Subcutaneous adipose tissue (tissue), 4 donors: ENCODE measurements at places on chromosomes 7 and 10. TPM values are rescaled to one million over a fixed set of nuclear protein-coding genes. Genes with fewer than 3 reads are reported as not detected.

TMEM176A gene
- total RNA-seq, result 20.3 TPM

RELN gene
- total RNA-seq, result 0.65 TPM

MKX gene
- total RNA-seq, result 2.0 TPM

SH2D4B gene
- total RNA-seq, result not detected

ASIC3 gene
- not detected for total RNA-seq

ABCB4 gene
- total RNA-seq, result 3.1 TPM

TEX47 gene
- not detected for total RNA-seq

TSPAN14 gene
- total RNA-seq, result 56.1 TPM

LUC7L2 gene
- total RNA-seq, result 76.6 TPM

TMEM213 gene
- not detected for total RNA-seq

ACSL5 gene
- 33.1 TPM for total RNA-seq

FGFR2 gene
- total RNA-seq, result 22.2 TPM

NET1 gene
- total RNA-seq, result 76.0 TPM

CTAGE15 gene
- not detected for total RNA-seq

TMEM140 gene
- 61.0 TPM for total RNA-seq

CYP3A4 gene
- not detected for total RNA-seq

TUBAL3 gene
- not detected for total RNA-seq

ANKRD30A gene
- total RNA-seq, result 1.2 TPM

SYNPO2L gene
- not detected for total RNA-seq

CHAT gene
- total RNA-seq, result not detected

CYP2C19 gene
- not detected for total RNA-seq

ACSM6 gene
- not detected for total RNA-seq

BAMBI gene
- total RNA-seq, result 2.4 TPM

DMBT1 gene
- not detected for total RNA-seq

CLDN3 gene
- total RNA-seq, result not detected

PON3 gene
- total RNA-seq, result 6.0 TPM

EPHB4 gene
- total RNA-seq, result 53.7 TPM

TMEM229A gene
- not detected for total RNA-seq

NACAD gene
- 5.3 TPM for total RNA-seq

GATAD1 gene
- 61.8 TPM for total RNA-seq

LEP gene
- 456 TPM for total RNA-seq

SORCS3 gene
- total RNA-seq, result not detected

DNAJB12 gene
- total RNA-seq, result 30.9 TPM

PHYHIPL gene
- not detected for total RNA-seq

NEBL gene
- 5.7 TPM for total RNA-seq

LFNG gene
- total RNA-seq, result 13.2 TPM

KAZALD1 gene
- 3.4 TPM for total RNA-seq

ATG9B gene
- not detected for total RNA-seq
